ENCODE measurements at places on chromosomes 7 and 10. TPM values are rescaled to one million over a fixed set of nuclear protein-coding genes. Genes with fewer than 3 reads are reported as not detected.

Gene AKR1C3
- total RNA-seq = 47.1 TPM

Gene GRM3
- total RNA-seq = not detected

Gene PTEN
- total RNA-seq = 97.1 TPM

Gene POLR2J2
- 9.5 TPM for total RNA-seq

DNA sequence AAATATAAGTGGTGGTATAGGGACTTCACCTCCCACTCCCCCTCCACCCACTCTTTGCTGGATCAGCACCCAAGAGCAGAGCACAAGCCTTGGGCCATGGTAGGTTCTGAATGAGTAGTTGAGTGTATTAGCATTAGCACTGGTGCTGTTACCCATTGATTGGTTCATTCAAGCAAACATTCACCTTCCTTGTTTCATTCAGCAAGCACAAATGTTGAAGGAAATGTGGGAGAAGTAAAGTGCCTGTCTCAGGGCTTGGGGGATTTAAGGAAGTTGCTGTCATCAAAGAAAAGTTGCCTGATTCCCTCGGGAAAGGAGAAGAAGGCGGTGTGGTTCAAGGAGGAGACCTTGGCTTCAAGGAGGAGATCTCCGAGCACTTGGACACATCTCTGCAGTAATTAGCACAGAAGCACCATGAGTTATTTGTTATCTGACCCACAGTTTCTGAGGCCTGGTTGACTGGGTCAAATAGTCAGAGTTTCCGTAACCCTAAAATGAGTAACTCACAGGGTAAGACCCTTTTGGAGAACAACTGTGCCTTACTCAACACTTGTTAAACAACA is 17.3 kb downstream of the IL2RA start:
- H3K27me3 ChIP-seq = no peaks in the 10 kb centered on the region
- DNase-seq = no peak
- no peak overlapping the region for H3K4me3 ChIP-seq
- H3K36me3 ChIP-seq = no peaks in the 10 kb centered on the region
- H3K27ac ChIP-seq = no peak overlapping the region

GRCh38 chr10:98642281-98642680 is 195.5 kb upstream of the HPS1 start:
- H3K36me3 ChIP-seq = no peaks in the 10 kb centered on the region
- H3K4me1 ChIP-seq = no peaks in the 10 kb centered on the region
- no peak overlapping the region for H3K4me3 ChIP-seq
- DNase-seq = no peak
- no peak overlapping the region for H3K27ac ChIP-seq
- peaks cover 5% of the 10 kb centered on the region for H3K27me3 ChIP-seq

- no peaks in the 10 kb centered on the region for H3K36me3 ChIP-seq
- no peaks in the 10 kb centered on the region for H3K27me3 ChIP-seq
- no peak for DNase-seq
- no peak overlapping the region for H3K4me3 ChIP-seq
Observed at GRCh38 chr7:140659856-140660255, 12.9 kb upstream of the ADCK2 start.

GRCh38 chr7:107746006-107746405 is 2.1 kb downstream of the CBLL1 start:
- DNase-seq = no peak
- peaks cover 17% of the 10 kb centered on the region for H3K4me1 ChIP-seq
- H3K27me3 ChIP-seq = no peaks in the 10 kb centered on the region
- H3K4me3 ChIP-seq = no peak overlapping the region

DNA sequence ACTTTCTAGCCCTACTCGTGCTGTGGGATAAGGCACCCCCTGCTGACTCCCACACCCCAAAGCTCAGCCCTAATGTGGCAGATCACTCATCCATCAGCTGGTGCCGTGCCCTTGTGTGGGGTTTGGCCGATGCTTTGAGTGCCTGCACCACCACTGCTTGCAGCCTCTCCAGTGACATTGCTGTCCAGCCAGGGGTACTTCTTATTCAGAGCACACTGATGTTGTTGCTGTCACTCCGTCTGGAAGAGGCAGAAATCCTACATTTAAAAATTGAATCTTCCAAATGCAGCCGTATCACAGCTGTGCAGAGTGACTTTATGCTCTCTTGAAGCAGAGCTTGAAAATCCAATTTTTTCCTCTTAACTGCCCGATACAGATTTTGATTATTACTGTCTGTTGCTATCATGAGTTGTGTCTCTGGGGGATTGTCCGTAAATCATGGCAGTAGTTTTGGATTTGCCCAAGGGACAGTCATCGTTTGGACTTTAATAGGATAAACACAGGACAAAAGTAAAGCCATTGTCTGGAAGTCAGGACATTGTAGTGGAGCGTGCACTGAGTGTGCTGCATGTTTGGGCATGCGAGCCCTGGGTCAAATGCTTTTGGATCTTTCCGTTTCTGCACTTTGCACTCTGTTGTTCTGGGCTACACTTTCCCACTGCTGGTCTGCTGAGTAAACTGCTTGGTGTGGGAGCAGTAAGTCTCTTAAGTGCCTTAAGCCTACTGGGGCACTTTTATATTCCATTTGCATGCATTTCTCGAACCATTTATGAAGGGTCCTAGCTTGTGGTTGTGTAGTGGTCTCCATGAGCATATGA is 128.2 kb downstream of the DOCK1 start:
- peaks cover 69% of the 10 kb centered on the region for H3K36me3 ChIP-seq
- H3K27me3 ChIP-seq = no peaks in the 10 kb centered on the region
- H3K4me1 ChIP-seq = no peaks in the 10 kb centered on the region
- no peak for DNase-seq

Measured in left lung (tissue), 14 donors.